Spinal cord (tissue), 10 donors: ENCODE measurements at places on chromosomes 4 and X.

DNA sequence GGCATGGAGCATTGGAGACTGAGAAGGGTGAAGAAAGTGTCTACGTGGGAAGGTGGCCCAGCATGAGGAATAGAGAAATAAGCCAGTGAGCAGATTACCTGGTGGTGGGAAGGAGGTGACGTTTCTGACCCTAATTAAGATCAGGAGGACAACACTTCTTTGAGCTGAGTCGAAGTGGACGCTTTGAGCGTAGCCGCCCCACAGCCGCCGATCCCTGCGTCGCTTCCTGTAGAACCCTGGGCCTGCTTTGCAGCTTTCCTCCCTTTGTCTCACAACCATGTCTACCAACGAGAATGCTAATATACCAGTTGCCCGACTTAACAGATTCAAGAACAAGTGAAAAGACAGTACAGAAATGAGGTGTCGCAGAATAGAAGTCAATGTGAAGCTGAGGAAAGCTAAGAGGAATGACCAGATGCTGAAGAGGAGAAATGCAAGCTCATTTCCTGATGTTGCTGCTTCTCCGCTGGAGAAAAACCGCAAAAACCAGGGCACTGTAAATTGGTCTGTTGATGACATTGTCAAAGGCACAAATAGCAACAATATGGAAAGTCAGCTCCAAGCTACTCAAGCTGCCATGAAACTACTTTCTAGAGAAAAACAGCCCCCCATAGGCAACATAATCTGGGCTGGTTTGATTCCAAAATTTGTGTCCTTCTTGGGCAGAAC is 6.4 kb upstream of the ANTXR2 start:
- DNase-seq, result no peak

- no peak for DNase-seq
Measured at GRCh38 chr4:101348995-101349800, 1.9 kb upstream of the PPP3CA start.

- no peak for DNase-seq
Measured at GRCh38 chr4:151771664-151772063, 10.9 kb upstream of the GATB start.

- DNase-seq, result peak; percentile 81
Measured at GRCh38 chr4:76199664-76200211, 13.9 kb downstream of the SCARB2 start.

DNA sequence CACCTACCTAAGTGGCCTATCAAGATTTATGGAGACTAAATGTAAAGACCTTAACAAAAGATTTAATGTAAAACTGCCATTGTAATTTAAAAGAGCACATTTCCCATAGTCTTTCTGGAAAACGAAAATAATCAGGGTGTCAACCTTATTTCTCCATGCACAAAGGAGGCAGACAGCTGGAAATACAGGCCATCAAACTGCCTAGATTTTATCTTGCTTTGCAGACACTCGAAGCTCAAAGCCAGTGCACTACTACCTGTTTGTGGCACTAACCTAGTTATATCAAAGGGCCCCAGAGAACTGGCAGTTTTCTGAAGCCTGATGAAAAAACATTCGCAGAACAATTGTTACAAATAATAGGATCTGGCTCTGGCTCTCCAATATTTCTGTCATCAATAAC is 863.9 kb downstream of the STPG2 start:
- no peak for DNase-seq

- no peak for DNase-seq
Measured at GRCh38 chr4:47368211-47368610, 95.3 kb downstream of the COMMD8 start.

DNA sequence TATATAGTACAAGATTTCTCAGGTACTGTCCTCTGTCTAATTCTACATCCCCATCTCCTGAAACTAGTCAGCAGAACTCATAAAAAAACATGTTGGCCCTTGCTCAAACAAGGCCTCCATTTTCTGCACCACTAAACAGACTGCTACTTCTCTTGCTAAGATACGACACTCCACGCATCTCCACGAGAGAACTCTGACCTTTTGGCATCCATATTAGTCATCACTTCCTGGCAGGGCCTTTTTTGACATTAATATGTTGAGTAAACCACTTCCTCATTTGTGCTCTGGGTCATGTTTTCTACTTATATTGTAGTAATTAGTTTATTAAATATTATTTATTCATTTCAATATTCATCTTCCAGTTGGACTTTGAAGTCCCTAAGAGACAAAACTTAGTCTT is 65.6 kb downstream of the DCAF8L1 start:
- DNase-seq, result no peak

- no peak for DNase-seq
Measured at GRCh38 chrX:91279479-91279878, 155.2 kb upstream of the PABPC5 start.

- no peak for DNase-seq
Measured at GRCh38 chr4:152940461-152940860, 4.3 kb downstream of the FHDC1 start.

DNA sequence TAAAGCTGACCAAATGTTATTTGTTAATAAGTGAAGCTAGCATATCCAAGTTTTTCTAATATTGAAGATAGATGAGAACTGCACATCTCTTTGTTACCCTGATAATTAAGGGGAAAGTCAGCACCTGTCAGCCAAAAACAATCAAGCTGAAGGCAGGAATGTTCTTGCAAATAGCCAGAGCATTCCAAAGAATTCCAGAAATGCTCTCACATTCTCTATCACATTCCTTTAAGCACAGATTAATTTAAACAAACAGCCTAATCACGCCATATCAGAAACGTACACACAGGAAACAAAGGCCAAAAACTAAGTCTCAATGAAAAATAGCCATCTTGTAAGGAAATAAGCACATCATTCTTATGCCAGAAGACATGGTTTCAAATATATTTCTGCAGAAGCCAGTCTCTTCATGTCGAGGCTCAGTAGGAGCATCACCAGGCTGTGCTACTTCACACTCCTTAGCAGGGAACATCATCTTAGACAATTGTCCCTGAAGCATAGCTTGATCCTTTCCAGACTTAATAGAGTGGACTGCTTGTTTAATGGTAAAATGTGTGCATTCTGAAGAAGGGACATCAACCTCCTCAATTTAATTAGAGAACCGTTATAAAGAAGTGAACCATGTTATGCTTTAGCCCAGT is 252.9 kb upstream of the TTC29 start:
- DNase-seq, result no peak

DNA sequence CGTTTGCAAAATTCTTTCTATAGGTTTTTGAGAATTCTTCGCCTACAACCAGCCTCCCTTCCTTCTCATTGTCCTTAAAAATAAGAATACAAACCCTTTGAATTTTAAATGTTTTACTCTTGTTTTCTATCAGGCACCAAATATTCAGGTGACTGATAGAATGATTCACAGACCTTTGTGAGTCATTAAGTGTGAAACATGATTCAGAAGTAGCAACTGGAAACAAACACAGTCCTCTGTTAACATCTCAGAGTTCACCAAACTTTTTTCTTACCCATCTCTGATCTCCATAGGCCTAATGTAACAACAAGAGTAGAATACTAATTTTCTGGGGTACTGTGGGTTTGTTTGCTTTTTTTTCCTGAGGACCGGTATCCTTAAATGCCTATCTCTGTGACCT is 63.4 kb upstream of the MAB21L2 start:
- DNase-seq, result no peak

GRCh38 chr4:30182786-30183185 is 537.4 kb upstream of the PCDH7 start:
- DNase-seq, result no peak

- DNase-seq, result no peak
Measured at GRCh38 chr4:40199999-40200874, 3.4 kb downstream of the RHOH start.

DNA sequence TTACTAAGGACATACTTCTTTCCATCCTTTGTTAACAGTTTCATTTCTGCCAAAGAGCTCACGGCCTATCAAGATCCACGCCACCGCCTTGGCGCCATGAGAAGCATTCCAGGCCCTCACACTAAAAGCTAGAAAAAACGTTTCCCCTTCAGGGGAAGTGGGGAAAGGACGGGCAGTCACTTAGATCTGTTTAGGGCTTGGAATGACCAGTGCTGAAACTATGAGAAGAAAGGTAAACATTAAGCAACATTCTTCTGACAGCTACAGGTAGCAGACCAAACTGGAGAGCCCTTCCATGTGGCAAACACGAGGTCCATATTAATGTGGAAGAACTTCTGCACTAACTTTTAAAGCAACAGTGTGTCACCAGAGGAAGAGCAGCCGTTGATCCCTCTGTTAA is 146.7 kb downstream of the SH3KBP1 start:
- DNase-seq, result no peak

DNA sequence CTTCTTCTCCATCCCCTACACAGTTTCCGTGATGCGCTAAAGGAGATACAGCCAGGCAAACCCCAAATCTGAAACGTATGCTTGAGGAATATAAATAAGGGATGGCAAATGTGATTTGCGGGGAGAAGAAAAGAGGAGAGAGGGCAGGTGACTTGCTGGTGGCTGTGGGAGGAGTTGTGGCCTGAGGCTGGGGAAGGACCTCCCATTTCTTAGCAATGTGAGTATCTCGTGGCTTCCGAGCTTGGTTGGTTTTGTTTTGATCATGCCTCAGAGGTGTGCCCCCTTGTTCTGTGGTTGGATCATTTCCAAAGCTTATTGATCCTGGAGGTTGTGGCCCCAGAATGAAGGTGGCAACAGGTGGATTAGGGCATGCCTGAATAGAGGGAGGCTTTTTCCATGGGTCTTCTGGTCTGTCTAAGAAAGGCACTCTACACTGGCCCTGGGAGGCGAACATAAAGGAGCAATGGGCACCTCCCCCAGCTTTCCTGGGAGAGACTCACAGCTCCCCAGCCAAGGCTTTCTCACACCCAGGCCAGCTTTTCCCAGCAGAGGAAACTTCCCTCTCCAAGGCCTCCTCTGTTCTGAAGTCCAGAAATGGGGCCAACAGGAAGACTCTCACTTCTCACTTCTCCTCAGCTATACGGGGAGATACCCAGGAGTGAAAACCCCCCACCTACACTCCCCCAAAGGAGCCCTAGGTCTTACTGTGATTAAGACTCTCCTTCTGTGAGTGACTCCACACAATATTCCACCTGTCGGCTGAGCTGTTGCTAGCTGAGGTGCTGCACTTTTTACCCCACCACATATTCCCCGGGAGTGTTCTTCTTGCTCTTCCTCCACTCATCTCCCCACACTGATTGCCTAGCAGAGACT is 40.0 kb downstream of the C4orf51 start:
- DNase-seq, result no peak

- no peak for DNase-seq
Measured at GRCh38 chr4:161952382-161952781, 211.4 kb downstream of the FSTL5 start.

- DNase-seq, result no peak
Measured at GRCh38 chrX:19748896-19749680, 138.3 kb downstream of the SH3KBP1 start.

- DNase-seq, result no peak
Measured at GRCh38 chr4:143558286-143558685, 44.8 kb downstream of the SMARCA5 start.

- no peak for DNase-seq
Measured at GRCh38 chrX:23782455-23782854, 518 bp upstream of the SAT1 start.

DNA sequence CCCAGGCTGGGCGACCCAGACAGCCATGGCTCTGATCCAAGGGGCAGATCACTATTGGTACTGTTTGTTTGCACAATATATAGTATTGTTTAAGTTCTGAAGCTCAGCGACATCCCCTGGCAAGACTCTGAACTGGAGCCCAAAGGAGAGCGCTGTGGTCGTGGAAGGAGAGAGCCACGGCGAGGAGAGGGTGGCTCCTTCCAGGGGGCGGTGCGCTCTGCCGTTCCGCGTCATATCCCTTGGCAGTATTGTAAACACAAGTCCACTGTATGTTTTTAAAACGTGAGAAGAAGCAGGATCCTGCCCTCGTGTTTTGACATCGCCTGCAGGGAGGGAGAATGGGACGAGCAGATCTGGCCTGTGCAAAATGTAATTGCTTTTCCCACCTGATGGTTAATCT is 185.5 kb downstream of the RAB28 start:
- DNase-seq, result no peak

GRCh38 chr4:90027565-90027964 is 99.6 kb upstream of the CCSER1 start:
- no peak for DNase-seq

DNA sequence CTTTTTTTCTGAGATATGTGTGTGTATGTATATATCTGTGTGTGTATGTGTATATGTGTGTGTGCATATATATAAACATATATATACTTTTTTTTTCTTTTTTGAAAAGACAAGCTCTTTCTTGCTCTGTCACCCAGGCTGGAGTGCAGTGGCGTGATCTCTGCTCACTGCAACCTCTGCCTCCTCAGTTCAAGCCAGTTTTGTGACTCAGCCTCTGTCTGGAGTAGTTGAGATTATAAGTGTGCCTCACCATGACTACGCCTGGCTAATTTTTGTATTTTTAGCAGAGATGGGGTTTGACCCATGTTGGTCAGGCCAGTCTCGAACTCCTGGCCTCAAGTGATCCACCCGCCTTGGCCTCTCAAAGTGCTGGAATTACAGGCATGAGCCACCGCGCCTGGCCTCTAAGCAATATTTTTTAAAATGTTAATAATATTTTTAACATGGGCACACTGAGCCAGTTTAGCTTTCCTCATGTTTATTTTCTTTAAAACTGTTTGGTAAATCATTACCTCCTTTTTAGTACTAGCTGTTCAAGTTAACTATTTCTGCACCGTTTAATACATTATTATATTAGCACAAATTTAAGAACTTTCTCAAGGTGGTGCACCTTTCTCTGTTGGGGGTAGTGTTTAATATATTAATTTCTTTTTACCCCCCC is 33.3 kb downstream of the BBS12 start:
- DNase-seq, result no peak

DNA sequence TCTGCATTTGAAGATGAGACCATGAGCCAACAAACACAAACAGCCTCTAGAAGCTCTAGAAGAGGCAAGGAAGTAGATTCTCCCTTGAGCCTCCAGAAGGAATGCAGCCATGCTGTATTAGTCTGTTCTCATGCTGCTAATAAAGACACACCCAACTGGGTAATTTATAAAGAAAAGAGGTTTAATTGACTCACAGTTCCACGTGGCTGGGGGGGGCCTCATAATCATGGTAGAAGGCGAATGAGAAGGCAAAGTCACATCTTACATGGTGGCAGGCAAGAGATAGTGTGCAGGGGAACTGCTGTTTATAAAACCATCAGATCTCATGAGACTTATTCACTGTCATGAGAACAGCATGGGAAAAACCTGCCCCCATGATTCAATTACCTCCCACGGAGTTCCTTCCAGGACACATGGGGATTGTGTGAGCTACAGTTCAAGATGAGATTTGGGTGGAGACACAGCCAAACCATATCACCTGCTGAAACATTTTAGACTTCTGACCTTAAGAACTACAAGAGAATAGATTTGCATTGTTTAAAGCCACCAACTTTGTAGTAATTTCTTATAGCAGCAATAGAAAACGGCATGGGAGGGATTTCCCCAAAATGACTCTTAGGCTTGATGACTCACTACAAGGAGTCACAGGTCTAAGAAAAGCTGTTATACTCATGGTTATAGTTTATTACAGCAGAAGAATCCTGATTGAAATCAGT is 284.4 kb upstream of the SFRP2 start:
- DNase-seq, result no peak

- no peak for DNase-seq
Measured at GRCh38 chr4:2933566-2934076, 29.6 kb downstream of the NOP14 start.
